ENCODE measurements at places on chromosomes 7 and 10.

DNA sequence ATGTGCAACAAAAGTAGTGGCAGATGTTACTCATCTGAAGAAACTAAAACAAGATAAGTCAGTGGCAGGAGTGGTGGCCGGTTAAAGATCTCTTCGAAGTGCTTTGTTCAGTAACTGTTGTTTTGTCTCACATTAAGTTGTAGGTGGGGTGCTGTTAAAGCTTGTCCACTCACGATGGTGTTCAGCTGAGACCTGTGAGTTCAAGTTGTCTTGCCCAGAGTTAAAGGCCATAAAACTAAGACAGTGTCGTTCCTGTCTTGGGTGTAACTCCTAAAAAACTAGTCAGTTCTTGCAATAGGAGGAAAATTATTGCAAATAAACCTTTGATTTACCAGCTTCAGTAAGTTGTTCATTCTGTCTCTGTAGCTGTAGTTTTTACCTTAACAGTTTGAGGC lies 857 bp upstream of the FOXP2 start:
- DNase-seq: no peak

- no peak for DNase-seq
Measured at GRCh38 chr7:120615703-120616102, 242.2 kb downstream of the TSPAN12 start.

GRCh38 chr7:38300175-38300574 lies 26.7 kb upstream of the TARP start:
- DNase-seq: no peak

- DNase-seq: no peak
Measured at GRCh38 chr7:93238748-93239147, 6.6 kb downstream of the VPS50 start.

- no peak for DNase-seq
Measured at GRCh38 chr10:12269056-12269455, 73.1 kb downstream of the CDC123 start.

DNA sequence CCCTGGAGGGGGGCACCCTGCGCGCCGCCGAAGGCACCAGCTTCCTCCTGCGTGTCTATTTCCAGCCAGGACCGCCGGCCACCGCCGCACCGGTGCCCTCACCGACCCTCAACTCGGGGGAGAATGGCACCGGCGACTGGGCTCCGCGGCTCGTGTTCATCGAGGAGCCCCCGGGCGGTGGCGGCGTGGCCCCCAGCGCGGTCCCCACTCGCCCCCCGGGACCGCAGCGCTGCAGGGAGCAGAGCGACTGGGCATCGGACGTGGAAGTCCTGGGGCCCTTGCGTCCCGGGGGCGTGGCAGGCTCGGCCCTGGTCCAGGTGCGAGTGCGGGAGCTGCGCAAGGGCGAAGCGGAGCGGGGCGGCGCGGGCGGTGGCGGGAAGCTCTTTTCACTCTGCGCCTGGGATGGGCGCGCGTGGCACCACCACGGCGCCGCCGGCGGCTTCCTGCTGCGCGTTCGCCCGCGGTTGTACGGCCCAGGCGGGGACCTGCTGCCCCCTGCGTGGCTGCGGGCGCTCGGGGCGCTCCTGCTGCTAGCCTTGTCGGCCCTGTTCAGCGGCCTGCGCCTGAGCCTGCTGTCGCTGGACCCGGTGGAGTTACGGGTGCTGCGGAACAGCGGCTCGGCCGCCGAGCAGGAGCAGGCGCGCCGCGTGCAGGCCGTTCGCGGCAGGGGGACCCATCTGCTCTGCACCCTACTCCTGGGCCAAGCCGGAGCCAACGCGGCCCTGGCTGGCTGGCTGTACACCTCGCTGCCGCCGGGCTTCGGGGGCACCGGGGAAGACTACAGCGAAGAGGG lies 594 bp downstream of the CNNM1 start:
- DNase-seq: peak; percentile 56

GRCh38 chr10:66737241-66737640 lies 188.6 kb upstream of the LRRTM3 start:
- no peak for DNase-seq

- no peak for DNase-seq
Measured at GRCh38 chr10:110780704-110781103, 91.0 kb upstream of the PDCD4 start.

DNA sequence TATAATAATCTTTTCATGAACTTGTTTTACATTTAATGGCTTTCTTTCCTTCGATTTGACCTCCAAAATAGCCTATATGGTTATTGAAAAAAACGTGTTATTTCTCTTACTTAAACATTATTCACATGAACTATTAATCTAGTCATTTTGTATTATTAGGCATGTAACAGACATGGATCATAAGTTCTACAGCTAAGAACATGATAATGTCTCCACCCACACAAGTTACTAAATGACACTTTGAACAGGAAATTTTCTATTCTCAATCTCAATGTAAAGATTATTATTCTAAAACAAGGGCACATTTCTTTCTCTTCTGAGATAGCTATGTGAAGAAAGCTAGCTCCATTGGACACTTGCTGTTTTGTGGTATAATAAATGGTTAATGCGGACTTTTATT lies 10.0 kb downstream of the LAMB4 start:
- no peak for DNase-seq

DNA sequence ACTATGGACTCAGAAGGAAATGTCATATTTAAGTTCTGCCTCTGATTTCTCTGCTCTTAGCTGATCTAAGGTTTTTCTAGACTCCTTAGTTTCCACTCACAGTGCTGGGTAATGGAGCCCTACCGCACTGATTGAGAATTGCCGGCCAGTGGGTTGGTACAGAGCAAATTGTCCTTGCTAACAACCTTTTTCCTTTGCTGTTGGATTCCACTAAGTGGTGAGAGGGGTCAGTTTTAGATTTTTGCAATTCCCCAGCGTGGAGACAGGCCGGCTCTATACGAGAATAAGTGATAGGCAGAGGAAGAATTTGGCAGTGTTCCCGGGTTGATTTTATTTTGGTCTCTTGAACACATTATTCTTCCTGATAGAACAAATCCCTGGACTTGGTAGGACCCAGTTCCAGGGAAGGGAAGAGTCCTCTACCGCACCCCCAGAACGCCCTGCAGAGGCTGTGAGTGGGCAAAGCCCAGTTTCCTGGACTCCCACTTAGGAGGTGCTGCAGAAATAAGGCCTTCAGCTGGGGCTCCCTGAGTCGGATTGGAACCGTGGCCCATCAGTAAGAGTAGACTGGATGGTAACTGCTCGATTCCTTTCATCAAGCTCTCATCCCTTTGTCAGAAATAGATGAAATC lies 3.0 kb upstream of the NRP1 start:
- no peak for DNase-seq

GRCh38 chr7:108515013-108515412 lies 10.9 kb downstream of the PNPLA8 start:
- no peak for DNase-seq

DNA sequence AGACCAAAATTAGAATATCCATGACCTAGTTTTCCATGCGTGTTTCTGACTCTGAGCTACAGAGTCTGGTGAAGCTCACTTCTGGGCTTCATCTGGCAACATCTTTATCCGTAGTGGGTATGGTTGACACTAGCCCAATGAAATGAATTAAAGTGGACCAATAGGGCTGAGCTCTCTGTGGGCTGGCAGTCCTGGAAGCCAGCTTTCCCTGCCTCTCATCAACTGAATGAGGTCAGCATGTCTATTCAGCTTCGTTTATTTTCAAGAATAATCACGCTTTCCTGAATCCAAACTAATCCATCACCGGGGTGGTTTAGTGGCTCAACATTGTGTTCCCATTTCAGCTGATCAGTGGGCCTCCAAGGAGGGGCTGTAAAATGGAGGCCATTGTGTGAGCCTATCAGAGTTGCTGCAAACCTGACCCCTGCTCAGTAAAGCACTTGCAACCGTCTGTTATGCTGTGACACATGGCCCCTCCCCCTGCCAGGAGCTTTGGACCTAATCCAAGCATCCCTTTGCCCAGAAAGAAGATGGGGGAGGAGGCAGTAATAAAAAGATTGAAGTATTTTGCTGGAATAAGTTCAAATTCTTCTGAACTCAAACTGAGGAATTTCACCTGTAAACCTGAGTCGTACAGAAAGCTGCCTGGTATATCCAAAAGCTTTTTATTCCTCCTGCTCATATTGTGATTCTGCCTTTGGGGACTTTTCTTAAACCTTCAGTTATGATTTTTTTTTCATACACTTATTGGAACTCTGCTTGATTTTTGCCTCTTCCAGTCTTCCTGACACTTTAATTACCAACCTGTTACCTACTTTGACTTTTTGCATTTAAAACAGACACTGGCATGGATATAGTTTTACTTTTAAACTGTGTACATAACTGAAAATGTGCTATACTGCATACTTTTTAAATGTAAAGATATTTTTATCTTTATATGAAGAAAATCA lies 35.5 kb downstream of the CAV1 start:
- no peak for DNase-seq

DNA sequence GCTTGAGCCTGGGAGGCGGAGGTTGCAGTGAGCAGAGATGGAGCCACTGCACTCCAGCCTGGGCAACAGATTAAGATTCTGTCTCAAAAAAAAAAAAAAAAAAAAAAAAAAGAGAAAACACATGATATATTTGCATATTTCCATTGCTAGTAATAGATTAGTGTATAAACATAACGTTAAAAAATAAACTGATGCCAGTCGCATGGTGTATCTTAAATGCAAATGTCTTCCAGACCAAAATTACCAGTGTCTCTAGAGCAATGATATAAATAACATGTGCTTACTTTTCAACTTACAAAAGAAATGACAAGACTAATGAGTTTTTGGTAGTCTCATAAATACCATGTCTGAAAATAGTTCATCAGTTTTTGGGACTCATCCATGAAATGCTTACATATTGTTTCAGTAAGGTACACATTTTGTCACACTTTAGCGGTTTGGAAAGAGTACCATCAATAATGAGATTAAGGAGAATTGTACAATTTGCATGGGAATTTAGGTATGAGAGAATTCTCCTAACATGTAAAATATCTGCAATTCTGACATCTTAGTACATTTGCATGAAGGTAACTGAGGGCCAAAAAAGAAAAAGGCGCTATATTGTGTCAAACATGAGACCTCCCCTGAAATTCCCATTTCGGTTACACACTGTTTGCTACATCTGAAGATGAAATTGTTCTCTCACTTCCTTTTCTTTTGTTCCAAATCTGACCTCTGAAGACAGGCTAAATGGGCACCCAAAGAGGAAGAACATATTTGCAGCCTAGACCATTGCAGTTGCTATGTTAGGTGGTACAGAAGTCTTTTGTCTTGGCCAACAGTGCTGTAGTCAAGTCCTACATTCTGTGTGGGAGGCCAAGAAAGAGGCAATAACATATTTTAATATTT lies 51.5 kb upstream of the PIP4K2A start:
- DNase-seq: no peak

GRCh38 chr10:123348691-123349572 lies 194.7 kb downstream of the BUB3 start:
- DNase-seq: no peak

DNA sequence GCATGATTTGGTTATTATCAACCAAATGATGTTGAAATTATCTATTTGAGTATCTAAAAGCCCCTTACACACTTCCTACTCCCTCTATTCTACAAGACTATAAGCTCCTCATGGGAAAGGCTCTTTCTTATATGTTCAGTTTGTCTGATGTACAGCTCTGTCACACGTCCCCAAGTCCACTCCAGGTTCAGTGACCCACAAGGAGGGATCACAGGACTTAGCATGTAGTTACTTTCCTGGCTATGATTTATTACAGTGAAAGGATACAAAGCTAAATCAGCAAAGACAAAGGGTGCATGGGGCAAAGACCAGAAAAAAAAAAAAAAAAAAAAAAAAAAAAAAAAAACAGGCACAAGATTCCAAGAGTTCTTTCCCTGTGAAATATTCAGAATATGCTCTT lies 125.6 kb upstream of the TMEM106B start:
- DNase-seq: no peak

DNA sequence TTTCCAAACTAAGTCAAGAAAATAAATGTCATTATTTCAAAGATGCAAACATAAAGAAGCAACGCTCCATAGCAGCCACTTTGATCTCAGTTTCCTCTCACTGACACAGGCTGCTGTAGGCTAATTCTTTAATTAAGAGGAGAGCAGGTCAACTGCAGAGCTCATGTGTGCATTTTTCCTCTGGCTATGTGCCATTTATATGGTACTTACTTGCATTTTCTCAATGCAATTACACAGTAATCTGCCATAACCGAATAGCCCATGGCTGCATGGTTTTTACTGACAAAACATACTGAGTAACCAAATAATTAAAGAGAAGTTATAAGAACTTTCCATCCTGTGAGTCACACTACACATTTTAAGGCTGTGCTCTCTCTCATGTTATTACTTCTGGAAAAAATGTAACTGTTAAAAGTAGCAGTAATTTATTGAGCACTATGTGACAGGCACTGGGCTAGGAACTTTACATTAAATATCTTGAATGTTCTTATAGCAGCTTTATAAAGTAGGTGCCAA lies 122.0 kb downstream of the ELAPOR2 start:
- no peak for DNase-seq

DNA sequence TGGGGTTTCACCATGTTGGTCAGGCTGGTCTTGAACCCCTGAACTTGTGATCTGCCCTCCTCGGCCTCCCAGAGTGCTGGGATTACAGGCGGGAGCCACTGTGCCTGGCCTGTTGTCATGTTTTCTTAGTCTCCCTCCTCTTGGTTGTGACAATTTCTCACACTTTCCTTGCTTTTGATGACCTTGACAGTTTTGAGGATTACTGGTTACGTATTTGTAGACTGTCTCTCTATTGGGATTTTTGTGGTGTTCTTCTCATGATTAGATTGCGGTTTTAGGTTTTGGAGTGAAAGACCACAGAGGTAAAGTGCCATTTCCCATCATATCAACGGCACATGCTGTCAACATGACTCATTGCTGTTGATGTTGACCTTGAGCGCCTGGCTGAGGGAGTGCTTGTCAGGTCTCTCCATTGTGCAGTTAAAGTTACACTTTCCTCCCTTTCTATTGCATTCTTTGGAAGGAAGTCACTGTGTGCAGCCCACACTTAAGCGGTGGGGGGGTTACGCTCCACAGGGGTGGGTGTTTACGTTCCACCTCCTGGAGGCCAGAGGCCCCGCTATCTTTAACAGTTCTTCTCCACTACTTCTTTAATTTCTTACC lies 10.8 kb downstream of the NEURL1 start:
- DNase-seq: no peak

GRCh38 chr10:97843281-97843671 lies 6.4 kb upstream of the GOLGA7B start:
- DNase-seq: no peak
